ENCODE measurements at places on chromosomes 11 and 22.
A peak's percentile ranks its signal among the peaks of the same experiment; 100 is the strongest.

GRCh38 chr22:42769574-42770447 is 49.1 kb upstream of the A4GALT start:
- DNase-seq, result no peak

- DNase-seq, result no peak
Measured at GRCh38 chr11:79362821-79363220, 78.0 kb downstream of the TENM4 start.

- peak; percentile 21 for DNase-seq
Measured at GRCh38 chr11:104490182-104490581, 326.2 kb upstream of the PDGFD start.

DNA sequence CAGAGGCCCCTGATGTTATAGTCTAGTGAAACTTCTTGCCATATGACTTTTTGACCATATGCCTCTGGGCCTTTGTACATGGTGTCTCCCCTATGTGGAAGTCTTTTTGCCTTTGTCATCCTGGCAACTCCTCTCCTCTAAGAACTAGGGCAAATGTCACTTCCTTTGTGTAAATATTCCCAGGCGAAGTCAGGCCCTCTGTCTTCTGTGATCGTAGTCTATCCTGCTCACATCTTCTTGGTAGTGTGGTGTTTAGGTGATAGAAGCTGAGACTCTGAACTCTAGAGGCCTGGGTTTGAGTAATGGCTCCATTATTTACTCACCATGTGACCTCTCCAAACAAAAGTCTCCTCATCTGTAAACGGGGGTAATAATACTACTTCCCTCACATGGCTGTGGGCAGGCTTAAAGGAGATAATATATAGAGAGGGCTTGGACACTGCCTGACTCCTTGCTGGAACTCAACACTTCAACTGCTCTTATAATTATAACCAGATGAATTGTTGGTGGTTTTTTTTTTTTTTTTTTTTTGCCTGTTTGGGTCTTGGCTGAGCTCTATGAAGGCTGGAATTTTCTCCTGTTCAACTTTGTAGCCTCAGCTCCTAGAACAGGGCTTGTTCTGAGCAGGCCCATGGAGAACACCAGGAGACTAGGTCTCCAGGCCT is 43.8 kb downstream of the INSC start:
- DNase-seq, result no peak

DNA sequence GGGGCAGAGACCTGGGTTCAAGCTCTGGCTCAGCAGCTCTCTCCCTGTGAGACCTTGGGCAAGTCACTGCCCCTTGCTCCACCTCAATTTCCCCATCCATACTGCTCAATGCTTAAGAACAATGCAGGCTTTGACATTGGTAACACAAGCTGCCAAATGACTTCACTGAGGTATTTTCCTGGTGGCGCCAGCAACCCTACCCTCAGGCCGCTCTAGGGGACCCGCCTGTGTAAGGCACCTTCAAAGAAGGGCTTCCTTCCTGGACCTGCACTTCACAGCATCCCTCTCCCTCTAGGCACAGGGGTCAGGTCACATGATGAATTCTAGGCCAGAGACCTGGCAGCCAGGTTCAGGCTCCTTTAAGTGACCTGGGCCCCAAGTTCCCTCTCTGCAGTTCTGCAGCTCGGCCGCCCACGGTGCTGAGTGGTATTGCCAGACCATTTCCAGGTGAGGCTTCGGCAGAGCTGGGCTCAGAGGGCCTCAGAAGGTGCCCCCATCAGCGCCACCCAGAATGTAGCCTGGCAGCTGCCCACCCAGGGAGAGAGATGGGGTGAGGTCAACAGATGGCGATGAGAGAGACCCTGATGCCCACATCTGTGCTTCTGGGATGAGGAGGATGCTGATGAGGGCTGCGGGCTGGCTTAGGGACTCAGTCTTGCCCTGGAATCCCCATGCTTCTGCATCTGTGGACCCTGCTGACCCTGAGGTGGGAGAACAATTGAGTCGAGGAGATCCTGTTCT is 4.5 kb downstream of the WNT11 start:
- DNase-seq, result no peak

DNA sequence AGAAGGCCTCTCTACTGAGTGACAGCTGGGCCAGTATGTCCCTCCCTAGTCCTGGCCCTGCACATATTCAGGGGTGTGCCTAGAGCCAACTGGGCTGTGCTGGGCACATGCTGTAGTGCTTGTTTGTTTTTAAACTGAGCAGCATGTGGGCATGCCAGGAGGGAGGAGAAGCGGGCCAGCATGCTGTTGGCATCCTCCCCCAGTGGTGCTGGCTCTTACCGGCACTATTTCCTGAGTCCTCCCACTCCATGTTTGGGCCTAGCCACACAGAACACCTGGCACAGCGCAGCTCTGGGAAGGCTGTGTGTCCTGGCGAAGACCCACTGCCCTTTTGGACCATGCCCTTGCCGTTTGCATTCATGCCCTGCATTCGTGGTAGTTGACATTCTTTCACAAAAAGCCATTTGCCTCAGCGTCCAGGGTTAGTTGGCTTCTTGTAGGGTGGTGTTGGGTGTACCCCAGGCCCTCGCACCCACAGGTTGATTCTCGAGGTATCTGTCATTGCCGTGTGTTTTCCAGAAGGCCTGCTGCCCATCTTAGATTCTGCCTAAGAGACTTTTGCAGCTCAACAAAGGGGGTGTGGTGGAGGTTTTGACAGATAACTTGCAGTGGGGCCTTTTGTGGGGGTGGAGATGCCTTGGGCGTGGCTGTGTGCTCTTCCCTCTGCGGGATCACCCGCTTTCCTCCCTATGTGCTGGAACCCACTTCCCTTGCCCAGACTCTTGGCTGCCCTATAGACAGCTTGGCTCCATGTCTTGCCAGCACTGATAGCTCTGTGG is 13.6 kb downstream of the DGCR8 start:
- DNase-seq, result no peak

DNA sequence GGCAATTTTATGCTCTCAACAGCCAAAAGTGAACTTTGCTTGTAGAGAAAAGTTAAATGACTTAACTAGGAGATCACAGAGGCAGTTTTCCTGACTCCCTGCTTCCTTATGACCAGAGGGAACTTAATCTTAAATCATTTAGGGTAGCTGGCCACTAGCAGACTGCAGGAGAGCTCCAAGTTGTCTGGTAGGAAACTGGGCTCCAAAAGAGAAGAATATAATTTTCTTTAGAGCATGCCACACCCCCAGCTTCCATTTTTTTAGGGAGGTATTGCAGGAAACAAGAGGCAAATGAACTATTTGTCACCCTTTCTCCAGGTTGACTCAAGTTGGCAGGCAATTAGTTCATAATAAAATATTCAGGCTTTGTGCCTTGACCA is 2.6 kb downstream of the METTL15 start:
- no peak for DNase-seq

DNA sequence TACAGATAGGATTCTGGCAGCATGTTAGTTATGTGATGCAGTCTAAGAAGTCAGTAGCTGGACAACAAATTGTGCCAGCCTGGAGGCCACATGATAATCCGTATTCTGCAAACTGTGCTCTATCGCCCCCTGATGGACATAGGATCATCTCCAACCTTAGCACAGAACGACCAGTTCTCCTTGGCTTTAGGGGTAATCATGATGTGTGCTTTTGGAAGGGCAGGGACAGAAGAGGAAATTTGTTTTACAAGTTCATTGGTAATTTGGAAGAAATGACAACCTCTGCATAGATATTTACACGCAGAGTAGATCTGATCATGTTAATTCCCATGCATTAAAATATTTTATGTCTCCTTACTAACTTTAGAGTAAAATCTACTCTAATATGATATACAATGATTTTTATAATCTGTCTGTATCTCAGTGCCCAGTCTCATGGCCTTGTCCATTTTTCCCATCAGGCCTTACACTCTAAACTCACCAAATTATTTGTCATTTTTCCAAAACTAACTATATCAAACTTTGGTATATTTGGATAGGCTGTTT is 12.1 kb downstream of the OR10D3 start:
- DNase-seq, result peak; percentile 80

DNA sequence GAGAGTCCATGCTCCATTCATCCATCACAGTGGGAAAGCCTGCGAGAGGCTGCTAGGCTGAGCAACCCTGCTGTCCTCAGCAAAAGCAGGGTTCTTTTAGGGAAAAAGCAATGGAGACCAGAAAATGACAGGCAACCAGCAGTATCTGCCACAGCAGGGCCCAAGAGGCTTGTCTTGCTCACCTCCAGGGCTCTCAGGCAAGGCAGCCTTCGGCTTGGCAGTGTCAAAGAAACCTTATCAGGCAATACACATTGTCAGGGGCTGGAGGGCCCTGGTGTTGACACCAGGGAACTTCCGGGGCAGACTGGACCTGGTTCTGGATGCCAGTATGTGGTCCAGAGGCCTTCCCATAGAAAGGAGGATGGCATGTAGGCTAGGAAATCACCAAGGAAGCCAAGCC is 10.2 kb upstream of the TLCD5 start:
- no peak for DNase-seq
